ENCODE measurements at places on chromosomes 7 and 10. TPM values are rescaled to one million over a fixed set of nuclear protein-coding genes. Genes with fewer than 3 reads are reported as not detected.

The ZNF511 gene
- 31.9 TPM for total RNA-seq

The TAS2R41 gene
- total RNA-seq: not detected

The CALML3 gene
- not detected for total RNA-seq

The CNTNAP2 gene
- total RNA-seq: not detected

The C7orf57 gene
- total RNA-seq: not detected

The SPAM1 gene
- not detected for total RNA-seq

The FOXI2 gene
- not detected for total RNA-seq

The TMEM273 gene
- 24.1 TPM for total RNA-seq

The NPY gene
- total RNA-seq: not detected

The HMX2 gene
- not detected for total RNA-seq

The PDE1C gene
- 1.8 TPM for total RNA-seq

The LEP gene
- not detected for total RNA-seq

The GATA3 gene
- total RNA-seq: 0.29 TPM

The SLC25A28 gene
- total RNA-seq: 13.4 TPM

The DPCD gene
- 29.4 TPM for total RNA-seq

The CPA4 gene
- 0.29 TPM for total RNA-seq

The OR6B1 gene
- not detected for total RNA-seq

The PNLIP gene
- not detected for total RNA-seq

The UNCX gene
- not detected for total RNA-seq

All from vein endothelial cell (primary cell).